RPMI7951 (cell line): ENCODE measurements at places on chromosomes 2 and 18.

DNA sequence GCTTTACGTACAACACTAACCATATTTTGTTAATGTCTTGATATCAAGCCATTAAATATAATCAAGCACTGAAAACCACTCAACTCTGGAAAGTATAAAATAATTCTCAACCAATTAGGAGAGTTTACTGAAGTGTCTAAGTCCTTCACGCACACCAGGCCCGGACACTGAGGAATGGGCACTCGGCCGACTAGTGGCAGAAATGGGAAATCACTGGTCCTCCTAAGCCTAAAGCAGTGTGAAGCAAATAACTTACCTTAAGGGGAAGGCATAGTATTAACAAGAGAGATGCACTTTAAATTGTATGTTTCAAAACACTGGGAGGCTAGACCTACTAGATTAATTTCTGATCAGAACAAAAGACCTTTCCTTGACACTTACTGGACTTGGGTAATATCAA, 45.7 kb downstream of the FAM210A start:
- DNase-seq: no peak

DNA sequence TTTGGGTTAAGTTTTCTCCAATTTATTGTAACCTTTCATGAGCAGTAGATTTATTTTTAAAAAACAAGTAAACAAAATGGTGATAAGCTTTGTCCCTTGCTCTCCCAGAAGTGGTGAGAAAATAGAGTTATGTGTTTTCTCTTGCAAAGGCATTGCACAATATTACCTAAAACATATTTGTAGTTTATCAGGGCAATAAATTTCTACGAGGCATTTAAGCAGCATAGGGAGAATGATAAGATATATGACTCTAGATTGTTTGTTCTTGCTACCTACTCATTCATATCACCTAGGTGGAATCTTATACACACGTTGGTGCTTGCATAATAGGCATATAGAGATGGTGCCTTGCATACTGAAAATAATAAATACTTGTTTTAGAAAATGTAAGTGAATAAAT, 201.7 kb downstream of the MYO1B start:
- DNase-seq: no peak

GRCh38 chr2:9538000-9538507, 17.6 kb downstream of the ADAM17 start:
- peak; percentile 82 for DNase-seq

- peak; percentile 91 for DNase-seq
Measured at GRCh38 chr18:76565238-76566173, 70.5 kb upstream of the ZNF516 start.

DNA sequence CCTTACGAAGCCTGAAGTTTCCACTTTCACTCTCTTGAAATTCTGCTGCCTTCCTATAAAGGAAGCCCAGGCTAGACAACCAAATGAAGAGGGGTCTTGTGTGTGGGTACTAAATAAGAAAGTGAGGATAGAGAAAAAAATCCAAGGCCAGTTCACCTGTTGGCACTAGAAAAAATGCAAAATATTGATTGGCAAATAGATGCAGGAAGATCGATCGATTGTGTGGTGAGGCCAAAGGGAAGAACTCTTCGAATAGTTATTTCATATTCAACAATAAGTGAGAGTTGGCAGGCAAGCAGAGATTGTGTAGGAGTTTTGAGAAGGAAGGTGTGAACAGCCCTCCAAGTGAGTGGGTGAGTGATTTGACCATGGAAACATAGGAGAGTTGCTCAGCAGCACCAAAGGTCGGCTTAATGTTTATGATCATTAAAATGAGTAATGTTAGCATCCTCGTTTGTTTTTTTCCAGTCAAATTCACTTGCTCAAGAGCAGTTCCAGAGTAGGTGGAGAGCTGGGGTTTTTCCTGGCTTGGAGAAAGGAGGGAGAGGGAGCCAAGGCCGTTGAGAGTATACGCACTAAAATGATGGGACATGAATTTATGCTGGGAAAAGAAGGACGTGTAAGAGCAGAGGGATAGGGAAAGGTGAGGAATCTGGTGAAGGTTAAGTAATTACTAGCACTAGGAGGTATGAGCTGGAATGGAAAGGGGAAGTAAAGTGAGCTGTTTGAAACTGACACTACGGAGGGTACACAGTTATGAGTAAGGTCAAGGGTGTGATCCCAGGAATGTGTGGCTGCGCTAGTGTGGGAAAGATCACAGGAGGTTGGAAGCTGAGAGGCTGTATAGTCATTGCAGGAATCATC, 1.1 kb upstream of the NAPG start:
- DNase-seq: peak; percentile 72
